NCI-H345 (cell line): ENCODE measurements at places on chromosomes 5 and 9.

DNA sequence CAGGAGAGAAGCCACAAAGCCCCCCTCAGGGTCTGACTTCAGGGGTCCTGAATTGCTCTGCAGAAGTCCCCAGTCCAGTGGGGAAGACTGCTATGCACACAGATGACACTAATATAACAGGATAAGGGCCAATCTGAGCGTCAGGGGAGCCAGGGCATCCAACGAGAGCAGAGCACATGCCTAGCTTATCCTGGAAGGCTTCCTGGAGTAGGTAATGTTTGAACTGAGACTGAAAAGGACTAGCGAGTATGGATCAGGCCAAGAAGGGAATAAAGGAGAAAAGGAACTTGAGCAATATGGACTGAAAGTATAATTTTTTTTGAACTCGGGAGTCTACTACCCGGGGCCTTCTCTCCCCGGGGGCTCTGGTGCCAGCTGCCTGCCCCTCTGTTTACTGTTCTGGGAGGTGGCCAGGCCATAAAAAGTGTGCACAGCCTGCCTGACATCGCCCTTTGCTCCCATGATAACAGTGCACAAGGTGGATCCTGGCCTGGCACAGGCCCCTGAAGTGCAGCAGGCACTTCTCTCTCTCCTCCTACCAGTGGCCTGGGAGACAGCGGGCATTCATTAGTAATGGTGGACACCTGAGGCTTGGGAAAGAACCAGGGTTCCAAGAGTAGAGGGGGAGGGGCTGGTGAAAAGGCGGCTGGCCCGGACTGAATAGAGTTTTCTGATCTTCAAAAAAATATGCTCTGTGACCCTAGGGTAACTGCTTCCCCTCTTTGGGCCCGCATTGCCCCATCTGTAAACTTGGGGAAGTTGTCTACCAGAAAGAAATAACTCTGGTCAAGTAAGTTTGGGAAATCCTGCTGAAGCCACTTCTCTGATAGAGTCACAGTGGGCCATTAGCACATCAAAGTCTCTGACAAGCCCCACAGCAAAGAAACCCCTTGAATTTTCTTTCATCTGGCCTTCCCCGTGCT lies 4.6 kb upstream of the SLC6A7 start:
- no peak for DNase-seq

DNA sequence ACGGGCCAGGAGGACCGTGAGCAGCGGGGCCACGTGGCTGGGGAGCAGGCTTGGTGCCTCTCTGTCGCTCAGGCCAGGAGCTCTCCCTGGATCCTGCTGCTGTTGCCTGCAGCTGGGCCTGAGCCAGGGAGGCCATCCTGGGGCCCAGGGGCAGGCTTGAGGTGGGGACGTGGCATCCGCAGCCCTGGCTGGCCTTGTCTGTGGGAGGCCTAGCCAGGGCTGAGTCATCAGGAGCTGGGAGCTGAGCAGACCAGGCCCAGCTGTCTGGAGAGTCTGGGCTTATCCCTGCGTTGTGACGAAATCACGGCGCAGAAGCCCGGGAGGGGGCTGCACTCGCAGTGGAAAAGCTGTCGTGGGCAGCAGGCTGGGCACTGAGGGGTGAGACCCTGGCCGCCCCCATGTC lies 138.8 kb upstream of the COL5A1 start:
- DNase-seq, result no peak

- DNase-seq, result no peak
Observed at GRCh38 chr5:158124606-158125316, 265.8 kb upstream of the CLINT1 start.

GRCh38 chr9:104819033-104819432 lies 55.1 kb downstream of the NIPSNAP3B start:
- no peak for DNase-seq

DNA sequence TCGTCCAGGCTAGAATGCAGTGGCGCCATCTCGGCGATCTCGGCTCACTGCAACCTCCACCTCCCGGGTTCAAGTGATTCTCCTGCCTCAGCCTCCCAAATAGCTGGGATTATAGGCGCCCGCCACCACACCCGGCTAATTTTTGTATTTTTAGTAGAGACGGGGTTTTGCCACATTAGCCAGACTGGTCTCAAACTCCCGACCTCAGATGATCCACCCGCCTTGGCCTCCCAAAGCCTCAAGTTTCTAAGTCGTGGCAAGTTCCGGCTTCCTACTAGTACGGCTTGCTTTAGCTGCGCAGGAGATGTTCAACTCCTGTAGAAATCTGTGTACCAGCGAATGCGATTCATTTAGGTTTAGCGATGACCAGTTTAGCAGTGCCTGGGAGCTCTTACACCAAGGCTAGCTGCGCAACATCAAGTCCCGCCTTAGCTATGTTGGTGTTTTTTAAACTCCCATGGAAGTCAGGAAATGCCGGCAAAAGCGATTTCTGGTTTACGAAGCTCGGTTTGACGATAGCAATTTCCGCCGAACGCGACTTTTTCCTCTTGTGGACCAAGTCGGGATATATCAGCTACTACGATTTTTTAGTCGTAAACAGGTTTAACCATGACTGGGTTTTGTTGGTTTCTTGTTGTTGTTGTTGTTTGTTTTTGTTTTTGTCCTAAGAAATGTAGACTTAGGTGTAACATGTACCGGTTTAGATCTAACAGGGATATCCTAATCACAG lies 46.4 kb downstream of the ANXA2R start:
- no peak for DNase-seq

- DNase-seq, result no peak
Observed at GRCh38 chr5:155101697-155102096, 88.1 kb downstream of the KIF4B start.

DNA sequence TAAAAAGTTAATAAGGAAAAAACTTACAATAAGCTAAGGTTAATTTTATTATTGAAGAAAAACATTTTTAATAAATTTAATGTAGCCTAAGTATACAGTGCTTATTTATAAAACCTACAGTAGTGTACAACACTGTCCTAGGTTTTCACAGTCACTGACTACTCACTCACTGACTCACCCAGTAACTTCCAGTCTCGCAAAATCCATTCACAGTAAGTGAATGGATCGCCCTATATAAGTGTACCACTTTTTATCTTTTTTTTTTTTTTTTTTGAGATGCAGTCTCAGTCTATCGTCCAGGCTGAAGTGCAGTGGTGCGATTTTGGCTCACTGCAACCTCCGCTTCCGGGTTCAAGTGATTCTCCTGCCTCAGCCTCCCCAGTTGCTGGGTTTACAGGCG lies 47.7 kb downstream of the FNIP1 start:
- DNase-seq, result no peak

DNA sequence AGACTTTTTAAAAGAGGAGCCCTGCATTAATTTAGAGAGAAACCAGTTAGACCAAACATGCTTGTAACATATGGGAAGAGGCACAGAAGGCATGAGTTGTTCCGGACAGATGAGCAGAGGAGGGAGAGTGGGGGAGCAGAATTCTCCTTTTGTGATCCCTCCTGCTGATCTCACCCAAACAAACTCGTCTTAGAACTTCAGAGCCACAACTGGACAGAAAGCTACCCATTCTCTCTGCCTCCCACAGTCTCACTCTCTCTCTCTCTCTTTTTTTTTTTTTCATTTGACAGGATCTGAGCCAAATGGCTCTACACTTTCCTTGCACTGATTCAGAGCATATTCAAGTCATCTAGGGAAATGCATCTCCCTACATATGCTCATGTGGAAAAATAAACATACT lies 196.0 kb upstream of the PAPPA start:
- DNase-seq, result no peak

- peak; percentile 82 for DNase-seq
Observed at GRCh38 chr5:124980163-124980941, 233.9 kb upstream of the ZNF608 start.

DNA sequence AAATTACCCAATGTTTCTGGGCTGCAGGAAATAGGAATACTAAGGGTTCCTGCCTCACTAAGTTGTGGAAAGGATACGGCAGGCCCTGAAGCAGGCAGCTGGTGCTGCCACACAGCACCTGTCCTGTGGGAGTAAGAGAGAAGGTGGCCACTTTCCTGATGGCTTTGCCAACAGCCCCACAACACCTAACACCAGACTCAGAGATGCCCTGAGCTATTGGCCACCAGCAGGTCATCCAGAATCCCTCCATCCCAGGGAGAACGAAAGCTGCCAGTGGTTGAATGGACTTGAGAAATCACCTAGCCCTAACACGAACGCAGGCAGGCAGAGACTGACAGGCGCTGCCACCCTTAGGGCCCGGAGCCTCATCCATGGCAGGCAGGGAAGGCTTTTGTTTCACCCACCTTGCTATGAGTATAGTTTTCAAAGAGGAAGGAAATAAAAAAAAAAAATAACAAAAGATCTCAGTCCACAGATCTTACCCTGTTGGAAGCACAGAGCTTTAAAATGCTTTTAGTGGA lies 82.2 kb downstream of the DCP2 start:
- DNase-seq, result no peak

- no peak for DNase-seq
Observed at GRCh38 chr5:107512029-107512428, 158.7 kb downstream of the EFNA5 start.

GRCh38 chr5:136066661-136067271 lies 38.0 kb downstream of the TGFBI start:
- DNase-seq, result peak; percentile 32

GRCh38 chr5:22102823-22103359 lies 750.3 kb downstream of the CDH12 start:
- no peak for DNase-seq

DNA sequence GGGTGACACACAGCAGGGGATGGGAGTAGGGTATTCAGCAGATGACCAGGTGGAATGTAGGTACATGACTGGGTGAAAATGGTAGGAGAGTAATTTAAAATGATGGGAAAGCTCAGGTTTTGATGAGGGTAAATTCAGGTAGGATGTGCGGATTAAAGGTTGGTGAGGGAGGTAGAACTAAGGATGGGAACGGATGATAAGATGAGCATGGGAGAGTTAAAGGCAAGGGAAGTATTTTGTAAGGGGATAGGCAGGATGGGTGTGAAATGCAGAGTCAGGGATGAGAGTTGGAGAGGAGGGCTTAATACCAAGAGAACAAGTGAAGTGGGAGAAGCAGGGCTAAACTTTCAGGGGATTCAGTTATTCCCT lies 1.5 kb downstream of the TLN1 start:
- DNase-seq, result no peak

GRCh38 chr9:76680716-76681425 lies 83.4 kb upstream of the PCA3 start:
- DNase-seq, result no peak

DNA sequence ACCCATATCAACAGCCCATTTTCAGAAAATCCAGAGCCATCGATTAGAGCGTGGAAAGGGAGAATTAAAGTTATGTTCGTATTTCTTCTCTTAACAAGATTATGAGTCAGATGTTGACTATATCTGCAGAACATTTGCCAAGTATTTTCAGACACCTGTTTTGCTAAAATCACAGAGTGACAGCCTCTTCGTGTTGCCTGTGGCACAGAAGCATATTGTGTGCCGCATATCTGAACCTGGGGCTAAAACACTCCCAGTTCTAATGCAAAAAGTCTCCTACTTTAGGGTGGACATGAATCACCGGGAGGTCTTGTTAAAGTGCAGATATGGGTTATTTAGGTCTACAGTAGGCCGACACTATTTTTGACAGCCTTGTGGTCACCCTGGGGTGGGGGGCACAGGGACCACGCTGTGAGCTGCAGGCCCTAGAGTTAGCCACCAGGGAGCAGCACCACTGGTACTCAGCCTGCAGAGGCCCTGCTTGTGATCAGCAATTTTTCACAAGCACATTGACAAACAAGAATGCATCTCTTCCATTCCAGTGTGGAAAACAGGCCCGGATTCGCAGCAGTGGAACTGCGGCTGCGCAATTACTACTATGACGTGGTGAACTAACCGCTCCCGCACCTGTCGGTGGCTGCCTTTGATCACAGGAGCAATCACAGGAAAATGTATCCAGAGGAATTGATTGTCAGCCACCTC lies 93.5 kb downstream of the SYK start:
- DNase-seq, result no peak

- DNase-seq, result no peak
Observed at GRCh38 chr9:112719696-112720095, 1.8 kb upstream of the INIP start.

- peak; percentile 50 for DNase-seq
Observed at GRCh38 chr5:71873191-71873591, 154.1 kb downstream of the CARTPT start.

DNA sequence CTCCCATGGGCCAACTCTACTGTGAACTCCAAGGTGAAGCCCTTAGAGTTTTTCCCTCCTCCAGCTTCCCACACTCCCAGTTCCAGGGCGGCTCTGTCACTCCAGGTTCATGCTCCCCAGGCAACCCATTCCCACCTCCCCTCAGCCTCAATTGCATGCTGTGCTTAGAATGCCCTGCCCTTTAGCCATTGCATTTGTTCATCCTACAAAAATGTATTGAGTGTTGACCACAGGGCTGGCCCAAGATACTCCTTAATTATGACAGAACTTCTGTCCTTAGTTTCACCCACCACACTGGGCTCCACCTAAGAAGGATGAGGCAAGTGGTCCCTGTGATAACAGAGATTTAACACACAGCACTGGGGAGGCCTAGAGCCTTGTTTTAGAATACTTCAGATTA lies 236.1 kb downstream of the ADAMTSL1 start:
- DNase-seq, result no peak

GRCh38 chr5:81146031-81146430 lies 87.1 kb upstream of the CKMT2 start:
- DNase-seq, result peak; percentile 58

DNA sequence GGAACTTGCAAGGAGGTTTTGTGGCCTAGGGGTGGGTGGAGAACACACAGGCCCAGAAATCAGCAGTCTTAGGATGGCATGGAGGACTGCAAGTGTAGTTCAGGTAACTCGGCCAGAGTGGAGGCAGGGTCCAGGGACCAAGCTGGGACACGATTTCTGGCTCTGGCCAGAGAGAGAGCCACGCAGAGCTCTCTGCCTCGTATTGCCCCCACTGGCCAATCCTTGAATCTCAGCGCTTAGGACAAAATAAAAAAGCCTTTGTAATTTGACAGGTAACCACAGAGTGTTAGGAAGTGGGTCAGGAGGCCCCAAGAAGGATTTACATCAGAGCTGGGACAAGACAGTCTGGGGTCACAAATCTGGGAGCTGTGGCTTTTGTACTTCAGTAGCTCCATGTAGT lies 11.7 kb downstream of the MAP3K1 start:
- no peak for DNase-seq

DNA sequence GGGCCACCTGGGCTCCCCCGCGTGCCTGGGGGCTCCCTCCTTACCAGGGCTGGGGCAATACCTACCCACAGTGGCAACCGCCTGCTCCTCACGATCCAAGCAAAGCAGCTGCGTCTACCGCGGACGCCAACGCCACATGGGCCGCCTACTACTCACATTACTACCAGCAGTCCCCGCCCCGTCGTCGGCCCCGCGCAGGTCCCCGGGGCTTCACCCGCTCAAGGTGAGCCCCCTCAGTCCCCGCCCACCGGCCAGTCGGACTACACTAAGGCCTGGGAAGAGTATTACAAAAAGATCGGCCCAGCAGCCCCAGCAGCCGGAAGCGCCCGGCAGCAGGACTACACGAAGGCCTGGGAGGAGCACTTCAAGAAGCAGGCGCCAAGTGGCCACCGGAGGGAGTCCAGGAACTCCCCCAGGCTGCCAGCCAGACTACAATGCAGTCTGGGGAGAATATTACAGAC lies 106.0 kb upstream of the MTAP start:
- no peak for DNase-seq
